ENCODE measurements at places on chromosomes 6 and 20. TPM values are rescaled to one million over a fixed set of nuclear protein-coding genes. Genes with fewer than 3 reads are reported as not detected.

Gene OR2H1
- not detected for total RNA-seq

Gene SPDEF
- not detected for total RNA-seq

Gene BNIP5
- not detected for total RNA-seq

Gene DEFB132
- not detected for total RNA-seq

Gene HMGCLL1
- total RNA-seq: 1.0 TPM

Gene LY86
- total RNA-seq: not detected

Gene CRYBG1
- total RNA-seq: 11.7 TPM

Gene PGC
- not detected for total RNA-seq

Gene PRL
- not detected for total RNA-seq

Gene KCNK17
- 2.7 TPM for total RNA-seq

Gene OVOL2
- 17.4 TPM for total RNA-seq

Gene UBD
- not detected for total RNA-seq

Gene MAFB
- 45.0 TPM for total RNA-seq

Gene C20orf204
- 0.54 TPM for total RNA-seq

Gene SLC12A5
- not detected for total RNA-seq

Gene GPR63
- total RNA-seq: 1.7 TPM

Gene SRMS
- total RNA-seq: not detected

Gene CCDC28A
- total RNA-seq: 51.7 TPM

Gene ARMC12
- total RNA-seq: 2.4 TPM

Gene TMEM244
- not detected for total RNA-seq

Gene HSPA1L
- total RNA-seq: 4.1 TPM

Gene CD24
- 2,748 TPM for total RNA-seq

Gene TRERF1
- 3.1 TPM for total RNA-seq

Gene MLIP
- 4.2 TPM for total RNA-seq
